ENCODE measurements at places on chromosomes 4 and X.
A peak's percentile ranks its signal among the peaks of the same experiment; 100 is the strongest.

DNA sequence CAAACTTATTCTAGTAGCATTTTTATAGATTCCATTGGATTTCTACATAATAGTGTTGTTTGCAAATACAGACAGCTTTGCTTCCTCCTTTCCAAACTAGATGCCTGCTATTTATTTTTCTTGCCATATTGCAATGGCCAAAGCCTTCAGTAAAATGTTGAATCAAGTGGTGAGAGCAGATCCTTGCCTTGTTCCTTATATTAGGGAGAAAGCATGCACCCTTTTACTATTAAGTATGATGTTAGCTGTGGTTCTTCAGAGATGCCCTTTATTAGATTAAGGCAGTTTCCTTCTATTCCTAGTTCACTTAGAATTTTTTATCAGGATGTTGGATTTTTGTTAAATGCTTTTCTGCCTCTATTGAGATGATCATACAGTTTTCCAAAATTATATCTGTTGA is 233.7 kb downstream of the CBR4 start:
- no peak for DNase-seq

GRCh38 chr4:178196751-178197374 is 754.6 kb upstream of the AGA start:
- no peak for DNase-seq

DNA sequence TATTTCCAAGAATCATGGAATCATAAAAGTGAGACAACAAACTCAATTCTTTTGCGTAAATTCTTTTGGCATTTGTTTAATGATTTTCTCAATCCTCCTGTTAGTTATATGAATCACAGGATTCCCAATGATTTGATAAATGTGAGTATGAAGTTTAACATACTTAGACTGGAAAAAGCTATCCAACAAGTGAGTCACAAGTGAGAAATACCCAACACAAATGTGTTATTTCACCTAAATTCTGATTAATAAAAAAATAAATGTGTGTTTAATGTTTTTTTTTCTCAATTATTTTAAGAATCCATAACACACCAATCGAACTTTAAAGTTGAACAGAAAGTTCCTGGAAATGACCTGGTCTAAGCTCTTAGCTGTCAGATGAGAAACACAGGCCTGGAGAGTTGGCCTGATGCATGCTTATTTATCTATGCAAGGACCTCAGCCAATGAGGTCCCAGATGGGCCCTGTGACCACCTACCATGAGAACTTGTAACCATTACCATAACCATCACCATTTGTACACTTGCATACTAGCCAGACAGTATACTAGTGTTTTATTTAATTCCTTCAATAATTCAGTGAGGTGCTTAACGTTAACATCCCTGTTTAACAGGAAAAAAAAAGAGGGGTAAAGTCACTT is 386.7 kb downstream of the SPRY1 start:
- no peak for DNase-seq

GRCh38 chr4:92060333-92060732 is 243.4 kb upstream of the GRID2 start:
- no peak for DNase-seq

DNA sequence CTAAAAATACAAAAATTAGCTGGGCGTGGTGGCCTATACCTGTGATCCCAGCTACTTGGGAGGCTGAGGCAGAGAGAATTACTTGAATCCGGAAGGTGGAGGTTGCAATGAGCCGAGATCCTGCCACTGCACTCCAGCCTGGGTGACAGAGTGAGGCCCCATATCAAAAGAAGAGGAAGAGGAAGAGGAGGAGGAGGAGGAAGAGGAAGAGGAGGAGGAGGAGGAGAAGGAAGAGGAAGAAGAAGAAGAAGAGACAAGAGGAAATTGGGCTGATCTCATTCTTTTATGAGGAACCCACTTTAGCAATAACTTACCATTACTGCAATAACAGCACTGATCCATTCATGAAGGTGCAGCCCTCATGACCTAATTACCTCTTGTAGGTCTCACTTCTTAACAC is 138.9 kb upstream of the GIMD1 start:
- no peak for DNase-seq

- no peak for DNase-seq
These were observed 291.0 kb downstream of the LDB2 start for GRCh38 chr4:16607241-16608066.

GRCh38 chrX:129698150-129698549 is 40.6 kb upstream of the XPNPEP2 start:
- DNase-seq, result no peak

DNA sequence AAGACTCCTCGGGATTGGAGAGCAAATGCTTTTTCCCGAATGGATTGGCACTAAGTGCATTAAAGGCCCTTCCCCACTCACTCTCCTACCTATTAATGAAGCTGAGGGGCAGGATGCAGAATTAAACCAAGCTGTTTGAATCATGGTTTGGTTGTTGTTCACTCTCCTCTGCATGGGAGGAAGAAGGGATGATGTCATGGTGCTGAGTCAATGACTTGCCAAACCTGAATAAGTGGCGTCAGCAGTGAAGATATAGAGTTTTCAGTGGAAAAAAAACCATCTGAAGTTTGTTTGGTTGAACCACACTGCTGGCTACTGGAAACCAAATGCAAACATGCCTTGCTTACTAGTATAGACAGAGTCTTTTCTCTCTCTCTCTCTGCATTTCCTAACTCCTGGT is 19.8 kb upstream of the ZXDA start:
- no peak for DNase-seq

- no peak for DNase-seq
These were observed 4.3 kb upstream of the CLNK start for GRCh38 chr4:10688846-10689245.

- DNase-seq, result no peak
These were observed 207.8 kb upstream of the KIT start for GRCh38 chr4:54449999-54450398.

- DNase-seq, result no peak
These were observed 85.9 kb downstream of the GATB start for GRCh38 chr4:151674804-151675391.

GRCh38 chrX:51860679-51861078 is 32.7 kb upstream of the MAGED1 start:
- DNase-seq, result no peak

DNA sequence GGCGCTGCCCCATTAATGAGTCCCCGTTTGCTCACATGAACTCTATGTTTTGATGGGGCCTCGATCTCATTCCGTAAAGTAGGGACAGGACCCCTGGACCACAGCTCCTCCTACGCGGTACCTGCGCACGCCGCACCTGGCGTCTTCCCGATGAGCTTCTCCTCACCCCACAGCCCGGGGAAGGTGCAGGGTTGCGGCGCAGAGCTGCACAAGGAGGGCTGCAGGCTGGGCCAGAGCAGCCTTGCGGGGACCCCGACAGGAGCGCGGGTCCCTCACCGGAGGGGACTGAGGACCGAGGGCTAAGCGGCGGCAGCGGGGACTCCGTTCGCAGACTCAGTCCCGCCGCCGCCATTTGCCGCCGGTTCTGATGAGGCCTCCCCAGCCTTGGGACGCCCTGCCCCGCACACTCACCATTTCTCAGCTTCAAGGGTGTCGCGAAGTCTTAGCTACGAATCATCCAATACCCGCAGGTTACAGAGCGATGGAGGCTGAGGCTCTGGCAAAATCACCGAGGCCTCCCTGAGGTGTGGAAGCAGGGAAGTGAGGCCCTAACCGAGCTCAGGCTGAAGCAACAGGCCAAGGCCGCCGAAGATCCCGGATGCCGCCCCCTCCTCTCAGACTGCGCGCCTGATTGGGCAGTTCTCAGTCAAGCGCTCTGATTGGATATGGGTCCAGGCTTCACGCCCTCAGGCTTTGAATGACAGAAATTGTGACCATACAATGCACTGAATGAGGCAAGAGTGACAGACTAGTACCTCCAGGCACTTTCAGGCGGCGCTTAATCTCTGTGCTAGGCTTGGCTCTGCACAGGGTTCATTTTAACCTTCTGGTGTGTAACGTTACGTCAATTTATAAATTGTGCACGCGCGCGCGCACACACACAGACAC is 25.1 kb downstream of the ZNF721 start:
- peak; percentile 98 for DNase-seq

DNA sequence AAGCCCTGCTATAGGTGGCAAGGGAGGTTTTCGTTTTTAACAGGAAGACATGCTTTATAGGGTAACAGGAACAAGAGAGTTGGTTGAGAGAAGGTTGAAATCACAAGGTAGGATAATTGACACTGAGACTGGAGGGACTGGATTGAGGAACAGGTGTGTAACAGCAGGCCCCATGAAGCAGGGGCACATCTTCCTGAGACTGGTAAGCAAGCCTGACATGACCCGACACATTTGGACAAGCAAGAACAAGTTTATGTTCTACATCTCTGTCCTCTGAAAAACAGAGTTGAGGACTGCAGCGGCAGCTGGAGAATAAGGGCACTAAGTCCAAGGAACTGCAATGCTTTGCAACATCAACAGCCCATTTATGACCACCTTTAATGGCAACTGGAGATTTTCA is 5.2 kb downstream of the RPS4X start:
- no peak for DNase-seq

GRCh38 chr4:68430337-68430736 is 16.9 kb upstream of the TMPRSS11E start:
- no peak for DNase-seq

GRCh38 chrX:33465137-33465536 is 253.8 kb upstream of the DMD start:
- DNase-seq, result no peak

GRCh38 chrX:134144231-134144630 is 92.8 kb upstream of the CCDC160 start:
- DNase-seq, result no peak

DNA sequence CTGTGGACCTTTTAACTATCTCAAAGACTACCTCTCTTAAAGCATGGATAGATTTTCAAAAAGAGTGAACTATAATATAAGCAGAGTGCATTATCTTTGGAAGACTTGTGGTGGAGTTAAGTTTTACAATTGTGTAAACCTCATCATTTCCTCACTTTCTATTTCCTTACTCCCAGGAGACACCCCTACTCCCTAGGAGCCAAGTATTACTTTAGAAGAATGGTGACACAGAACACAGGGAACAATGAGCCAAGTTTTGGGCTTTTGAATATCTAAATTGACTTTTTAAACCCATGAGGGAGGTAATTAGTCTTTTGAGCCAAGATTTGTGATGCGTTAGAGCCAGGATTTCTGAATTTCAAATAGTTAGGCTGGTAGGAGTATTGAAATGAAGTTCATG is 78.9 kb upstream of the UNC5C start:
- DNase-seq, result no peak

- no peak for DNase-seq
These were observed 16.1 kb downstream of the MED14 start for GRCh38 chrX:40719218-40719617.

DNA sequence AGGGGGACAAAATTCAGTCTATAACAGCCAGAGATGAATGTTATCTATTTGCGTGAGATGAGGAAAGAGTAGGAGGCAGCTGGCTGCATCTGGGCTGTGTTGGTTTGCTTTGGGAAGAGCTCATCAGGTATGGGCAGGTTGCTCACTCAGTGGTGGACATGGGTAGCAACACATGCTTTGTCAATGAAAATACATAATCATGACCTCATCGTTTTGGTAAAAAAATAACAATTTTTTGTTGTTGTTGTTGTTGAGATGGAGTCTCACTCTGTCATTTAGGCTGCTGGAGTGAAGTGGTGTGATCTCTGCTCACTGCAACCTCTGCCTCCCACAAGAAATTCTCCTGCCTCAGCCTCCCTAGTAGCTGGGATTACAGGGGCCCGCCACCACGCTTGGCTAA is 16.3 kb upstream of the GLOD5 start:
- DNase-seq, result no peak

DNA sequence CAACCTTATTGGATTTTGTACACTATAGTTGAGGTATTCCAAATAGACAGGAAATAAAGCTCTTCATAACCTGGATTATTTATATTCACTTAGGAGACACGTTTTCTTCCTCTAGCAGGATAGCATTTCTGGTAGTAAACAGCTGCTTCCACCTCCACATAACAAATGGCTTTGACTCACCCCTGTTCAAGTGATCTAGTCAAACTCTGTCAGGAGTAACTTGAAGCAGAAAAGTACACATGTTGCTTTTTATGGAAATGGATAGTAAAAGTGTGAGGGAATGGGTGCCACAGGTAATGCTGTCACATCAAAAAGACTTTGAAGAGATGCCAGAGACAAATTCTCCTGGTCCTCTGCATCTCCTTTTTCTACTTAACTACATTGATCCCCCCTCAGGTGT is 258.7 kb upstream of the SLC7A11 start:
- DNase-seq, result no peak

DNA sequence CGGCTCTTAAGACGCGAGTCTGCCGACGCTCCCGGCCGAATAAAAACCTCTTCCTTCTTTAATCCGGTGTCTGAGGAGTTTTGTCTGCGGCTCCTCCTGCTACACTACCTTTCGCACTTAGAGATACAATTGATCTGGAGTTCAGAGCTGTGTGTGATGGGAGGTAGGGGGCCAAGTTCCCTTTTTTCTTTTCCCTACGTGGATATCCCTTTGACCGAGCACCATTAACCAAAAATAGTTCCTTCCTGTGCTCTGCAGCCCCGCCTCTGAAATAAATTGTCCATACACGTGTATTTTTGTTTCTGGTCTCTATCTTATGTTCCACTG is 555 bp upstream of the PGM2 start:
- no peak for DNase-seq

DNA sequence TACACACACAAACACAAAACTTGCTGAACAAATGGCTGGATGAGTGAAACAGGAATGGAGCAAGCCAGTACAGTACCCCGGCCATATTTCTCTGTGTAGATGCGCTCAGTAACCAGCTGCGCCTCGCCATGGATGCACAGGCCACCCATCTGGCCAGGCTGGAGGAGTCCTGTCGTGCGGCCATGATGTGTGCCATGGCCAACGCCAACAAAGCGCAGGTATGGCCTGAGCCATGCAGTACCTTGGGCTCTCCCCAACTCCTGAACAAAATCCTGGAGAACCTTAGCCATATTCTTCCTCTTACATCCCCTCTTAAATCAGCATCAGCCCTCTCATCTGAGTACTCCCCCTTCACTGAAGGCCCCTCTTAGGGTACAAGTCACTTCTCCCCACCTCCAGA is 4.4 kb downstream of the HSD17B10 start:
- DNase-seq, result no peak

DNA sequence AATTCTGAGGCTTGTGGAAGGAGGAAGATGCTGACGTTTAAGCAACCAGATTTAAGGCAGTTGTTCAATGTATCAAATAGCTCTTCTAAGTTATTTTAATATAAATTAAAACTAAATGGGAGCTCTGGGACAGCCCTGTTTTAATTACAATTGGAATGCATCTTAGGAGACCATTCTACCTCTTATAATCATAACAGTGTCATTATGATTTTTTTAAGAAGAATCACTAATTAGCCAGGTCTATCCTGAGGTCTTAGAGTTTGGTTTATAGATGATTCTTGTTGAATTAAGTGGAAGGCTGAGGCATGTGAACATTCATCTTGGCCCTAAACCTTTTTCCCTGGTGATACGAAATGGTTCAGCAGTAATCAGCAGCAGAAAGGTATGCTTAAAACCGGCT is 113.4 kb downstream of the CEP135 start:
- DNase-seq, result no peak

DNA sequence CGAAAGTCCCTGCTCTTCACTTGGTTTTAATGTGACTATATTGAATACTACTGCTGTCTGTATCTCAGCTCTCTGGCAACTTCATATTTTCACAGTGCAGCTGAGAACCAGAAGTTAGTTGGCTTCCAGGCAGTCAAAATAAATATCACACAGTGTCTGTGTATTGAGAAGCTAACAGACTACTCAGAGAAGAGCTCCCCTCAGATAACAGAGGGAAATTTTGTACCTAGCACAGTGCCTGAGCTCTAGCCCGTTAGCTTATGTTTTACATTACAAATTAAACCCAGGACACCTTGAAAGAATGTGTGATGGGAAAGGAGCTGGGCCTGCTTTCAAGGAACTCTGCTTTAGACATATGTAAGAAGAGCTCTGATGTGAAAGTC is 22.7 kb downstream of the JADE1 start:
- DNase-seq, result no peak
